ENCODE measurements at places on chromosomes 3 and 15.

- no peak for DNase-seq
Measured at GRCh38 chr3:78013653-78014052, 973.8 kb downstream of the ROBO2 start.

GRCh38 chr3:58369038-58369437 lies 36.3 kb downstream of the PXK start:
- DNase-seq: no peak

- no peak for DNase-seq
Measured at GRCh38 chr15:101188637-101189408, 63.0 kb downstream of the CHSY1 start.

GRCh38 chr3:65951836-65952505 lies 86.7 kb downstream of the MAGI1 start:
- no peak for DNase-seq

DNA sequence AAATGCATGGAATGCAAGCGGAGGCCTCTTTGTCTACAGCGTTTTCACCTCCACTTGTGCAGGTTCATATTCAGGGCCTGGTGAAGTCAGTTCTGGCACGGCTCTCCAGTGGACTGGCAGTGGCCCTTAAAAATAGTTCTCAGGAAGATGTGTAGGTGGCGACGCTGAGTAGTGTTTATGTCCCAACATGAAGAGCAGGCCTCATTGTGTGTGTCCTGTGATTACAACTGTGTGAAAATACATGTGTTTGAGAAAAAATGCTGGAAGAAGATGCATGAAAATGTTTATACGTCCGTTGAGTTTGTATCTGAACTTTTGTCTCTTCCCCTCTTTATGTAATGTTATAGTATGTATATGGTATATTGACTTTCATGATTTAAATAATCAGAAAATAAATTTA lies 7.2 kb downstream of the LIPC start:
- peak; percentile 13 for DNase-seq

DNA sequence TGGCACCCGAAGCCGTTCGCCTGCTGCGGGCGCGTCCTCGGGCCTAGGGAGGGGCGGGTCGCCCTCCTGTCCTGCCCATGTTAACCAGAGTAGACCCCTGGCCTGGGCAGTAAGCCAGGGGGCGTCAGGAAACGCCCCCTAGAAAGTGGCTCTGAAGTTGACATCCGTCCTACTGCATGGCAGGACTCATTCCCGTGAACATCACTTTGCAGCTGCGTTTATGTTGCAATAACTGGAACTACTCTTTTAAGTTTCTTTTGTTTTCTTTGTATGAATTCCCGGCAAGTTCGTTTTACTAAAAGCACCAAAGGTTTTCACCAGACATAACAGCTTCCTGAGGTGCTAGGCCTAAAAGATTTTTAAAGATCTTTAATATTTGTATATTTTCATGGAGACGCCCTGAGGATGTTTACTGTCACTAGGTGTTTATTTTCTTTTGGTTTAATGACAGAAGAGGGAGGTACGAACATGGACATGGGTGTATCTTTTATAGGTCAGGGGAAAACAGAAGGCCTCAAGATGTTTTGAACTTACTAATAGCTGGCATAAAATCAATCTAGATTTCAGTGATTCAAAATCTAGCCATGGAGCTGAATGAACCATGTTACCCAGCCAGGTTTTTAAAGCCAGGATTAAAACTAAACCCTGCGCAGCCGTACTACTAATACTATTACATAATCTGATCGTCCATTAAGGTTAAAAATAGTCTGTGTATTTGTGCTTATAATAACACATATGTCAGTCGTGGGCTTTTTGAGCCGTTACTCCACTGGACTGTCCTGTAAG lies 1.0 kb downstream of the C15orf61 start:
- no peak for DNase-seq

GRCh38 chr3:170709046-170709445 lies 123.2 kb upstream of the SLC7A14 start:
- DNase-seq: no peak

DNA sequence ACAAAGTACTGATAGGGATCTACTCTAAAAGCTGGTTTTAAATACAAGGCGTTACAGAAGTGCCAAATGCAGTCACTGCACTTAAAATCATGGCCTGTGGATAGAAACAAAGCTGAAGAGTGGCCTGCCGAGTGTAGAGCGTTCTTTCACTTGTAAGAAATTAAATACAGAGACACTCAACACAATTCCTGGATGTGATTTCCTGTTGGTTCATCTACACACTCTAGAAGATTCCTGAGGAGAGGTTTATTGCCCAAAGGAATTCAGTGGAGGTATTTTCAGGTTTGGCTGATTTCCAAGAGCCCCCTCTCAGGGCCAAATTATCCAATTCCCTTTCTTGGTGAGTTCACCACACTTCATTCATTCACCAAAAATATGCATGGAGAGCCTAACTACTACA lies 200.3 kb upstream of the IL12A start:
- no peak for DNase-seq

GRCh38 chr3:146838221-146838620 lies 233.1 kb upstream of the PLSCR5 start:
- DNase-seq: no peak

Measured in activated naive CD4-positive, alpha-beta T cell treated with Interleukin-2 at 50 U/mL for 16 hours (primary cell).